Dermis blood vessel endothelial cell (primary cell): ENCODE measurements at places on chromosomes 3 and 15.

- DNase-seq: no peak
These were observed 37.6 kb downstream of the OSTN start for GRCh38 chr3:191236646-191237045.

GRCh38 chr15:38635170-38635569 is 70.6 kb upstream of the RASGRP1 start:
- DNase-seq: no peak

- DNase-seq: peak; percentile 67
These were observed 42.2 kb downstream of the CLDN18 start for GRCh38 chr3:138051947-138052802.

DNA sequence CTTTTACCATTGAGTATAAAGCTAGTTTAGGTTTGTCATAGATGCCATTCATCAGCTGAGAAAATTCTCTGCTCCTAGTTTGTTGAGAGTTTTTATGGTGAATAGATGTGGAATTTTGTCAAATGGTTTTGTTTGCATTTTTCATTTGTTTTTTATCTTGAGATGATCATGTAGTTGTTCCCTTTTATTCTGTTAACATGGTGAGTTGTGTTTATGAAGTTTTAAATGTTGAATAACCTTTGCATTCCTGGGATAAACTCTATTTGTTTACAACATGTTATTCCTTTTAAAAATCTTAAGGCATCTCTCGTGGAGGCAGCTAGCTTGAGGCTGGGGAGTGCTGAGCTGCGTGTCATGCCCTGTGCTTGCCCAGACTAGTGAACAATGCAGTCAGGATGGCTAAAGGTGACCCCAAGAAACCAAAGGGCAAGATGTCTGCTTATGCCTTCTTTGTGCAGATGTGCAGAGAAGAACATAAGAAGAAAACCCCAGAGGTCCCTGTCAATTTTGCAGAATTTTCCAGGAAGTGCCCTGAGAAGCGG is 48.5 kb downstream of the ANAPC13 start:
- no peak for DNase-seq

DNA sequence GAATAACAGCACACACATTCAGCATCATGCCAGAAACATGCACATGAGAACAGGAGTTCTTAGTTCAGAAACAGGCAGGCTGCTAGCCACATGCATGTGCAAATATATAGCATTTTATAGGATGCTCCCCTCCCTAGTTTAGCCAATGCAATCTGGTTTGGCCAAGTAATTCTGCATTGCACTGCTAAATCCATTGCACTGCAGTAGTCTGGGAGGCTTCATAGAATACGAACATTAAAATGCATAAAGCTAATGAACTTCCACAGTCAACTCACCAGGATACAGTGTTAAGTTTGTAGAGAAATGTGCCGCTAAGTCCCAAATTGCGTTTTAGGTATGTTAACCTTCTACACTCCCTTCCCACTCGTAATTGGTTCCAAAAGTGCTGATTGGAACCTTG is 41.8 kb downstream of the EHHADH start:
- no peak for DNase-seq

DNA sequence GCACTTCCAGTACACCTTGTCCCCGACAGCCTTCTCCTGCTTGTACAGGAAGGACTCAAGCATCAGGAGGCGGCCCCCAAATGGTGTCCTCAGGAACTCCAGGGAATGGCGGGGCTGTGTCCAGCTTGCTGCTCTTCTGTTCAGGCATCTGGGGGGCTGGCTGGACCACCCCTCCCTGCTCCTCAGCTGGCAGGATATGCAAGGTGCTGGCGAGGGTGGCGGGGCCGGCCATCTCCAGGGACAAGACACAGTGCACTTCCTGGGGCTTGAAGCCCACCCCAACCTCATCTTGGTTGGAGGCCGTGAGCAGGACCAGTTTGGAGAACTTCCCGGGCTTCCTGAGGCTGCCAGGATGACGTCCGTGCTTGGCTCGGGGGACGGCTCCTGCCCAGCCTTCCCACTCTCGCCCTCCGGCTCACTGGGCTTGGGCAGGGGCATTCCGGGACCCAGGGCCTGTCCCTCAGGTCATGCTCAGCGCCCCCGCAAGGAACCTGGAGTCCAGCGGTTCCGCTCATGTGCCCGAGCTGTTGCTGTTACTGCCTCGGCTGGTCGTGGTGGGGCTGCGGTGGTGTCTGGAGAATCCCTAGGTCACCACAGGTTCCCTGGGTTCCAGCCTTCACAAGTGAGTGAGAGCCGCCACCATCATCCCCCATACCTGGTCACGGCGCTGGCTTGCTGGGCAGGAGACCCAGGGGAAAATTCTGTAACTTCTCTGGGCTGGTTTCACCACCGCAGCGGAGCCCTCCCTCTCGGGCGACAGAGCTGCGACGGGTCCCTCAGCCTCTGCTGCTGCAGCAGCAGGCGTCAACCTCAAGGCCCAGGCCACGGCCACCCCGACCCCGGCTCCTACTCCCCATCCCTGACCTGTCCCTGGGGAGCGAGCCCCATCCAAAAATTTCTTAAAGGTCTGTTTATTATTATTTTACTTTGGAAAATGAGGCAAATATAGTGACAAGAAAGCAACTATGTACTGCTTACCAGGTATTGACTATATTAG is 82.8 kb upstream of the FXR1 start:
- no peak for DNase-seq

DNA sequence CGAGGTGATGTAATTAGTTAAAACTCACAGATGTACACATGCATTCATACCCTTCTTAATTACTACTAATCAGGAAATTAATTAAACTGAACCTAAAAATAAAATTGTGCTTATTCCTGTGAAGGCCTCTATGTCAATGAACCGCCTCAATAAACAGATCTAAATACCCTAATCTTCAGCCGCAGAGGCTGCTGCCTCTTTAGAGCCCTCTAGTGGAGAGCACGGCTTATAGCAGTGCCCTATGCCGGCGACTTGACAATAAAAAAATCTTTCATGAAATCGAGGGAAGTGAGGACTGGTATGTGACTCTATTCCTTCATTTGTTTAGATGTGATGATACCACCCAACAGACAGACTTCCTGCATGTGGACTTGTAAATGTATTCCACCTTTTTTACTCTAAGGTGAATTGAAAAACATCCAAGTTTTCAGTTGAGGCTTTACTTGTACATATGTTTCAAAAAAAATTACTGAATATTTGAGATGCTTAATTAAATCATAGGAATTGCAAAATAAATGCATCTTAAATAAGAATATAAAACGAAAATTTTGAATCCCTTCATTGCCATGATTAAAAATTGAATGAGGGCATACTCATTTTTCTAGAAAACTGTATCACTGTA is 8.3 kb upstream of the EPHA3 start:
- DNase-seq: peak; percentile 38

DNA sequence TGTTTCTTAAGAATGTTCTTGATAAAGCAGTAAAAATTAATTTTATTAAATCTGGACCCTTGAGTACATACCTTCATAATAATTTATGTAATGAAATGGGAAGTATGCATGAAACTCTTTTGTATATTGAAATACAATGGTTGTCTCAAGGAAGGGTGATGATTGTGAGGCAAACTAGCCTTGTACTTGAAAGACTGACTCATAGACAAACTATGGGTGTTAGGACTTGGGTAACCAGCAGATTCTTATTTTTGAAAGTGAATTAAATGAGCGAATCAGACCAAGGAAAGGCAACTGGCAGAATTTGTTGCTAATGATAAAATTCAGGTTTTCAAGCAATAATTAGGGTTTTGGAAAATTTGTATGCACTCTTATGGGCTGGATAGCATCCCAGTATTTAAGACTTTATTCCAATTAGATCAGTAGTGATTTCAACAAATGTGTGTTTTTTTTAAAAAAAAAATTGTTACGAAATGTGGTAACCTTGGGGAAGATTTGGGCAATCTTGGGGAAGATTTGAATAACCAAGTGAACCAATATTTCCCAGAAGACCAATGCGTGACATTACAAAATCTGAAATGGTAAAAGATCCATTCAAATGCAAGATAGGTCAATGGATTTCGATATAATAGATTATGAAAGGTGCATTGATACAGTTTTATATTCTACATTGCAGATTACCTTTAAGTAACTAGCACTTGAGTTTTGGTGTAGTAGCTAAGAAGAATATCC is 42.0 kb downstream of the ATP2C1 start:
- DNase-seq: no peak

DNA sequence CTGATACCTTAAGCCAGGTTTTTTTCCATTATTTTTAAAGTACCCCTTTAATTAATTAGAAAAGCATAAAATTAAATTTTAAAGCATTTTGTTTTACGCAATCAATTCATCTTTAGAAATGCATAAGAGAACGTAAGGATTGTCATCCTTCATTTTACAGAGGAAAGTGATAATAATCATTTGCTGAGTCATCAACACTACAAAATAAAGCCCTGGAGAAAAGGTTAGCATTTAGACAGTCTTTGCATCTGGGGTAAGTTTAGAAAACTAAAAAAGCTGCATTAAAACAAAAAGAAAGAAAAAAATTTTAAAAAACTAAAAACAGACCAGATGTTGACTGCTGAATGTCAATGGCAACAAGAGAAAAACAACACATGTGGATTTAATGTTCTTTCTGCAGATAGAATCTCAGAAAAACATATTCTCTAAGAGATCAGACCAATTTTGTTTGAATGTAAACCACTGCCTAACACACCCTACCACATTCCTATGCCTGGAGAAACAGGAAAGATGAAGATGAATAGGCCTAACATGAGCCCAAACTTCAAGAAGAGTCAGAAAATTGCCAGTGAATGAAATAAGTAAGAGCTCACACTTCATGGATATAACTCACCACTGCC is 59.9 kb downstream of the SUCNR1 start:
- DNase-seq: no peak

DNA sequence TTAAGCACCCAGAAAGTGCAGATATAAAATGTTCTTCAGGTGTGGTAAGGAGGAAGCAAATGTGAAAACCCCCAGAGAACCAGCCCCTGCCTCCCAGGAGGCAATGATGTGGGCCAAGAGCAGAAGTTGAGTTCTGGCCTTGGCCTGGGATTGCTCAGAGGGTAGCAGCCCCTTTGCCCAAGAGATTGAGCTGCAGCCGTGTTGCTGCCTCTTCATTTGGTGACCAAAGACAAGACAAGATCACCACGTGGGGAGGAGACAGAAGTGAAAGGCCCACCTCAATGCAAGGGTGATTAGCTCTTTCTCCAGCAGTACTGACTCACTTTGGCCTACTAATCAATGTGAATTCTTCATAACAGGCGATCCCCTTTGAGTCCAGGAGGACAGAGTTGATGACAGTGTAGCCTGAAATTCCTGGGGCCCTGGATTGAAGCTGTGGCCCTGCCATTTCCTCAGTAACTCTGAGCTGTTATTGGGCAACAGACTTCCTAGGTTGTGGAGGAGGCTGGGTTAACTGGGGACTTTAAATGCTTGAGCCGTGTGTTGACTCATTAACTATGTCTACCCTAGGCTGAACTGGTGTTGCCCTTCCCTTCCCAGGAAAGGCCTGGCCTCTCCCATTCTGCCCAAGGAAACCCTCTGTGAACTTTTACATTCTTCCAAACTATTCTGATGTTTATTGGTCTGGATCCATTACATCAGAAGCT is 86.5 kb downstream of the ST6GAL1 start:
- DNase-seq: peak; percentile 78

DNA sequence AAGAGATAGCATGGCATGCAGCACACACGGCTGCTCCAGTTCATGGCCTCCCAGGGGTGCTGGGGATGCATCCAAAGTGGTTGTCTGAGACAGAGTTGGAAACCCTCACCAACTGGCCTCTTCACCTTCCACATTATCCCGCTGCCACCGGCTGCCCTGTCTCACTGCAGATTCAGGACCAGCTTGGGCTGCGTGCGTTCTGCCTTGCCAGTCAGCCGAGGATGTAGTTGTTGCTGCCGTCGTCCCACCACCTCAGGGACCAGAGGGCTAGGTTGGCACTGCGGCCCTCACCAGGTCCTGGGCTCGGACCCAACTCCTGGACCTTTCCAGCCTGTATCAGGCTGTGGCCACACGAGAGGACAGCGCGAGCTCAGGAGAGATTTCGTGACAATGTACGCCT is 4.8 kb downstream of the CIB1 start:
- DNase-seq: no peak
